ENCODE measurements at places on chromosomes 5 and 9. TPM values are rescaled to one million over a fixed set of nuclear protein-coding genes. Genes with fewer than 3 reads are reported as not detected.

ARL10 gene
- 0.15 TPM for total RNA-seq

MRPS2 gene
- 73.4 TPM for total RNA-seq

CD14 gene
- not detected for total RNA-seq

DPM2 gene
- total RNA-seq, result 32.0 TPM

FYB1 gene
- total RNA-seq, result 1.1 TPM

ST8SIA4 gene
- 0.63 TPM for total RNA-seq

SLC6A18 gene
- total RNA-seq, result not detected

FAM200C gene
- total RNA-seq, result 2.6 TPM

NME5 gene
- 0.40 TPM for total RNA-seq

ZNF879 gene
- total RNA-seq, result not detected

SLC30A5 gene
- total RNA-seq, result 55.3 TPM

CDC20B gene
- total RNA-seq, result not detected

IL13 gene
- total RNA-seq, result not detected

TXNDC8 gene
- total RNA-seq, result not detected

PCDHA11 gene
- not detected for total RNA-seq

DNA sequence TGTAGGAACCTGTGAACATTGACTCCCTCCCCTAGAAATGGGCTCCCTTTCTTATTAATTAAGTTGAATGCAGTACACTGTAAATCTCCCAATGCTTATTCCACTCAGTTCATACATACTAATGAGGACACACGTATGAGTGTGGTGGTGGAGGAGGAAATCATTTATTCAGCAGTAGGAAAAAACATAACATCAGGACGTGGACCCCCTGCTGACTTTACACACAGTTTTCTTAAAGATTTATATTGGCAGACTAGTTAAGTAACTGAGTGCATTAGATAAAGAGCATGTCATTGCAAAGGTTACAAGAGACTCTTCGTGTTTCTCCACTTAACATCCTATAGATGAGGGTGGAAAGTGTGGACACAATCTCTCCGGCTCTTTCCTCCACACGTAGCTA lies 37.8 kb upstream of the SEMA6A start:
- no peaks in the 10 kb centered on the region for H3K27me3 ChIP-seq
- H3K4me3 ChIP-seq, result no peak overlapping the region
- no peaks in the 10 kb centered on the region for H3K4me1 ChIP-seq
- H3K36me3 ChIP-seq, result no peaks in the 10 kb centered on the region
- no peak for DNase-seq
- no peak overlapping the region for H3K27ac ChIP-seq

DNA sequence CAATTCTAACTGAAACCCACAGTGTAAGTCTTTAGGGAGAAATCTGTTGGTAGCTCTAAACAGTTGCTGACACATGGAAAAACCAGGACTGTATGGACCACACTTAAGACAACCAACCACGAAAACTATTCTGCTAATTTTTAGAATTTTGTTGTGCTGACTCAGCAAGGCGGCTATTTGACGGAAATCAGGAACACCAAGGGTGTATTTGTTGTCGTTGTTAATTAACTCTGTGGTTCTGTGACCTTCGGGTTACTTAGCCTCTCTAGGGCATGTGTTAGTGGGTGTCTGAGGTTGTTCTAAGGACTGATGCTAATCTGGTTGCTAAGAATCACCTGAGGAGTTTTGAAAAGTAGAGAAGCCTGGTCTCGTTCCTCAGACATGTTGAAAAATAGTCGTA lies 79.2 kb downstream of the ATP10B start:
- no peak overlapping the region for H3K27ac ChIP-seq
- H3K4me1 ChIP-seq, result no peaks in the 10 kb centered on the region
- no peak for DNase-seq

DNA sequence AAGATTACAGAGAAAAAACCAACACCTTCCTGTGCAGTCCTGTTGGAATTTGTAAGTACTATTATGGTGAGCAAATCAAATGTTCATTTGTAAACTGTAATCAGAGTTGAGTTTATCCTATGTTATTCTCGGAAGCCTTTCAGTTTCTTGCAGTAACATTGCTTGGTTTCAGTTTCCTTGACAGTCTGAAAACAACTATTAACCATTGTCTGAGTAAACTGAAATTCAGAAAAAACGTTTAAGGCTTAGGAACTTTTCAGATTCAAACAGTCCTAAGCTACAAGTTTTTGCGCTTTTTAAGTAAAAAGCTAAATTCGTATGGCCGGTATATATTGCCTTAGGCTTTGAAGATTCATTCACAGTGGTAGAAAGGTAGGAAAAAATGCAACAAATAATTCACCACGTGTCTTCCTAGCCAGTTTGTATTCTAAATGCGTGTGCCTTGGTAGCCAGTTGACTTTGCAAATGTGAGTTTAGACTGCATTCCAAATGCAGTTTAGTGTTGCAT lies 2.5 kb downstream of the GPBP1 start:
- no peaks in the 10 kb centered on the region for H3K27me3 ChIP-seq
- peak overlapping the region; percentile 98 for H3K27ac ChIP-seq
- H3K36me3 ChIP-seq, result peaks cover 20% of the 10 kb centered on the region
- DNase-seq, result peak; percentile 33
- peak overlapping the region; percentile 98 for H3K4me3 ChIP-seq

GRCh38 chr9:18405240-18405639 lies 68.7 kb upstream of the ADAMTSL1 start:
- H3K4me1 ChIP-seq, result no peaks in the 10 kb centered on the region
- H3K4me3 ChIP-seq, result no peak overlapping the region

DNA sequence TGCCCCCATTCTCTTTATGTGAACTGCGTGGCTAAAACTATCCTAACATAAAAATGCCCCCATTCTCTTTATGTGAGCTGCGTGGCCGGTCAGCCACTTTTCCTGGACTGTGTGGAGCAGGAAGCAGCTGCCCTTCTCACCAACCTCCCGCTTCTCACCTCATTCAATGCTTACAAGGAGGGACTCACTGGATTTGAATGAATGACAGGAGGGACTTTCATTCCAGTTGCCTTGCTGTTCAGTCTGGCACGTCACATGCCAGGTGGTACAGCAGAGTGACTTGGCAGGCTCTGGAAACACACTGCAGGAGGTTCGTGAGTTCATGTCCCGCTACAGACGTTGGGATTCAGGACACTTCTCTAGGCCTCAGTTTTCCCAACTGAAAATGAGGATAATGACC lies 60.2 kb upstream of the NFIL3 start:
- no peak for DNase-seq
- H3K27me3 ChIP-seq, result no peaks in the 10 kb centered on the region
- no peak overlapping the region for H3K27ac ChIP-seq
- no peak overlapping the region for H3K4me3 ChIP-seq
- no peaks in the 10 kb centered on the region for H3K36me3 ChIP-seq
- no peaks in the 10 kb centered on the region for H3K4me1 ChIP-seq

GRCh38 chr5:150038547-150038946 lies 38.0 kb downstream of the HMGXB3 start:
- H3K4me3 ChIP-seq, result no peak overlapping the region
- H3K4me1 ChIP-seq, result peaks cover 33% of the 10 kb centered on the region
- no peak for DNase-seq
- H3K27ac ChIP-seq, result no peak overlapping the region
- no peaks in the 10 kb centered on the region for H3K27me3 ChIP-seq

DNA sequence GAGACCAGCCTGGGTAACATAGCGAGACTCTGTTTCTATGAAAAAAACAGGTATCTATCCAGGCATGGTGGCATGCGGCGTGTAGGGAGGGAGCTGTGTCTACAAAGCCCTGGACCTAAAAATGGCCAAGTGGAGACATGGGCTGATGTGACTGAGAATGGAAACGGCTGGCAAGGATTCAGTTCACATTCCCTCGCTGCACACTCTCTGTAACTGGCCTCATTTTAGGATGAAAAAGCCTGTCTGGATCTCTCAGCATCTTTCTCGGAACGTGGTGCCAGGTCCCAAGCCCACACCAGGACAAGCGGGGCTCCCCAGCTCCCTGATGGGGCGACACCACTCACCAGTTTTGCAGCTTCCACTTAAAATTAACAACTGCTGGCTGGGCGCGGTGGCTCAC lies 13.4 kb downstream of the EXD3 start:
- peaks cover 21% of the 10 kb centered on the region for H3K4me1 ChIP-seq
- no peaks in the 10 kb centered on the region for H3K27me3 ChIP-seq
- no peak for DNase-seq
- no peaks in the 10 kb centered on the region for H3K36me3 ChIP-seq

- no peaks in the 10 kb centered on the region for H3K36me3 ChIP-seq
- DNase-seq, result peak; percentile 39
- H3K27ac ChIP-seq, result no peak overlapping the region
Measured at GRCh38 chr5:149887622-149888183, 56.9 kb downstream of the PDE6A start.

GRCh38 chr5:155759252-155759651 lies 567.7 kb upstream of the SGCD start:
- no peaks in the 10 kb centered on the region for H3K36me3 ChIP-seq
- DNase-seq, result no peak
- H3K4me1 ChIP-seq, result no peaks in the 10 kb centered on the region
- H3K27me3 ChIP-seq, result no peaks in the 10 kb centered on the region
- no peak overlapping the region for H3K27ac ChIP-seq

DNA sequence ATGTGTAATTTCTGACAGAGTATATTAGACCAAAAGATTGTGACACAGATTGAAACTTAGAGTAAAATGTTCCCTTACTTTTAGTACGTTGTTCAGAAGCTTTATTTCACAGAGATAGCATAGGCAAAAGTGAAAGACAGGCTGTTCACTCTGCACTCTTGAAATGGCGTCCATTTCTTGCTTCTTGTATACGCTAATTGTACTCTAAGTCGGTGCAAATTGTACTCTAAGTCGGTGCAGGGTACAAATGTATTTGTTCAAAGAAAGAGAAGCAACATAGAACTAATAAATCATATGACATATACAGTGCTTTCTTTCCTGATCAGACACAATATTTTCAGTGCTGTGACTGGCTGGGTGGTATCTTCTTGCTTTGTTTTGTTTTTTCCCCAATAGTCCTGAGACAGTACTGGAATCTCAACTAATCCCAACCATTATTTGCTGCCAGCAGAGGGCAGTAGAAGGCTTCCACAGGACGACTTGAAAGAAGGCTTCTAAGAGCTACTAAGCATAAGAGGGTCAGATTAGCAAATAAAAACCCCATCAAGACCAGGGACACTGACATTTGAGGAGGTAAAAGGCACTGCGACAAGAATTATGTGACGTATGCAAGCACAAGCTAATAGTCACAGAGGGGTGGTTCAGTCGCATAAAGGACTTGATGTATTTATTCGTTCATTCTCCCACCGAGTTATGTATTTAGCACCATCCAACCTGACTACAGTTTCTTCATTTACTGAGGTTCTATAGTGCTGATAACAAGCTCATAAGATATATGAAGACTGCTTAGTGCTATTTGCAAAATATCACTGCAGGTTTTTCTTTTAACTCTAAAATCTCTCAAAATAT lies 831.8 kb downstream of the TAF11L14 start:
- no peaks in the 10 kb centered on the region for H3K36me3 ChIP-seq
- peak overlapping the region; percentile 60 for H3K4me3 ChIP-seq
- H3K4me1 ChIP-seq, result 0 out of 2 replicates have a peak, but pooled peaks cover 6% of the 10 kb centered on the region

Data from PC-3 (cell line).